Common myeloid progenitor, CD34-positive (primary cell): ENCODE measurements at places on chromosomes 7 and 10.

GRCh38 chr7:93430917-93431588, 143.5 kb downstream of the CALCR start:
- DNase-seq: no peak

DNA sequence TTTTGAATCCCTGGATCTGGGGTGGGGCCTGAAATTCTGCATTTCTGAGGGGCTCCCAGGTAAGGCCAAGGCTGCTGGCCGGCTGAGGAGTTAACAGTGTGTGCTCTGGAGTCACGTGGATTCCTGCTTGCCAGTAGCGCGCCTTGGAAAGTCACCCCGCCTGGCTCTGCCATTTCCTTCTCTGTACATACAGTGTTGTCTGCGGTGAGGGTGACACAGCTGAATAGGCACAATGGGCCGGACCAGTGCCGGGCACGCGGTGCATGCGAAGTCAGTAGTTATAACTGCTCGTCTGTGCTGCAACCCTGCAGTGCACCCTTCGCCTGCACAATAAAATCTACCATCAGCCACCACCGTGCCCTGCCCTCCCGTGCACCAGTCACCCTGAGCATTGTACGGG, 68.0 kb upstream of the EEPD1 start:
- DNase-seq: no peak

GRCh38 chr10:712089-712488, 22.6 kb upstream of the DIP2C start:
- DNase-seq: no peak

DNA sequence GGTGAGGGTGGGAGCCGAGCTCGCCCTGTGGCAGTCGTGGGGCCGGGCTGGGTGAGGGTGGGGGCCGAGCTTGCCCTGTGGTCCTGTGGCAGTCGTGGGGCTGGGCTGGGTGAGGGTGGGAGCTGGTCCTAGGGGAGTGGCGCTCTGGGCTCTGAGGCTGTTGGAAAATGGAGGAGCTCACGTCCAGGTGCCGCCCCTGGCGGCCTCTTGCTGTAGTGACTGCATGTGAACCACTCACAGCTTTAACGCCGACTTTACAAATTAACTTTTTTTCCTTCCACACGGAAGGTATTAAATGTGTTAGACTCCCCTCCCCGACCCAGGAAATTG, 312.6 kb downstream of the WDR37 start:
- peak; percentile 63 for DNase-seq

- DNase-seq: no peak
Observed at GRCh38 chr10:86849181-86849894, 92.9 kb downstream of the BMPR1A start.

GRCh38 chr10:48634984-48635557, 30.2 kb upstream of the ARHGAP22 start:
- DNase-seq: no peak

- DNase-seq: peak; percentile 6
Observed at GRCh38 chr10:48900371-48900801, 39.3 kb downstream of the LRRC18 start.

DNA sequence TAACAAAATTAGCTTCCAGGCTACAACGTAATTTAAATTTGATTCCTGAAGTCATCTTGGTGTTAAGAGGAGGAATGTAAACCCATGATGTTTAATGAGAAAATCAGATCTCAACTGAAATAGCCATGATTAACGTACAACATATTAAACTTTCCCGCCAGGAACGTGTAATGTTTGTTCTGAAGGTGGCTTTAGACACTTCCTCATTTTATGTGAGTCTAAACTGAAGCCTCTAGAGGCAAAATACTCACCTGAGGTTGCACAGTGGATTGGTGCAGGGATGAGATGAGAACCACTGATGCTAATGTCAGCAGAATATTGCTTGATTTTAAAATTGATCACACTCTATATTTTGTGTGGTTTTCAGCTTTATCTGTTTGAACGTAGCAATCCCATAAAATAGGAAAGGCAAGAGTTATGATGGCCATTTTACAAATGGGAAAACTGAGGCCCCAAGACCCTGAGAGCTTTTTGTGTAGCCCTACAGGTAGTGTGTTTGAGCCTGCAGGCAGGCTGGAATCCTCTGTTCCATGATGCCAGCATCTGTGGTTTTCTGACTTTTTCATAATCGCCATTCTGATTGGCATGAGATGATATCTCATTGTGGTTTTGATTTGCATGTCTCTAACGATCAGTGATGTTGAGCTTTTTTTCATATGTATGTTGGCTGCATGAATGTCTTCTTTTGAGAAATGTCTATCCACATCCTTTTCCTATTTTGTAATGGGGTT, 243.7 kb upstream of the BMPER start:
- DNase-seq: peak; percentile 19

DNA sequence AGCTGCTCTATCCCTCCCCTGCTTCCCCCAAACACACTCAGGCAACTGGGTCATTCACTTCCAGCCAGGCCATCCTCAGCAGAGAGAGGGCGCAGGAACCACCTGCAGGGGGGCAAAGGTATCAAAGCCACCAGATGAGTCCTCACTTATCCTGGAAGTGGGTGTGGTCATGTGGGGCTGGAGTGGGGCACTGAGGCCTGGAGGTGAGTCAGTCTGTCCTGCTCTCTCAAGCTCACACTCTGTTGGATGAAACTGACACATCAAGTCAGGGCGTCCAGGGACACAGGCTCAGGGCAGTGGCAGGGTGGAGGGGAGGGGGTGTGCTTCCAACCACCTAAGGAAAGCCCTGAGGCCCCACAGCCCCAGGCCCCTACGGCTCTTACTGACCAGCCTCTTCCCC, 8.0 kb upstream of the ELFN1 start:
- DNase-seq: no peak

DNA sequence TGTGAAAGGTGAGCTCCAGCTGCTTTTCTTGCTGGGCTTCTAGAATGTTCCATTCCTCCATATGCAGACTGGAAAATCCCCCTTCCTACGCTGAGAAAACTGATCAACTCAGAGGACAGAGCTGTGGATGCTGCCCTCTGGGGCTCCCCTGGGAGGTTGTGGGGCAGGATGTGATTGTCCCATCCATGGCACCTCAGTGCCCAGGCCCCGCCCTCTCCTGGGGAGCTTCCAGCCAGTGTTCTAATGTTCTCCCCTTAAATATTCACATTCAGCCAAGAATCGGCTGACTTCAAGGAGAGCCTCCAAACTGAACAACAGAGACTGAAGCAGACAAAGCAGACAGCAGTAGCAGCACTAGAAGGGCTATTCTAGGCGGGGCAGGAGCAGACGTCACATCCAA, 55.0 kb downstream of the RAMP3 start:
- no peak for DNase-seq
